ENCODE measurements at places on chromosomes 12 and 14.
A peak's percentile ranks its signal among the peaks of the same experiment; 100 is the strongest.

DNA sequence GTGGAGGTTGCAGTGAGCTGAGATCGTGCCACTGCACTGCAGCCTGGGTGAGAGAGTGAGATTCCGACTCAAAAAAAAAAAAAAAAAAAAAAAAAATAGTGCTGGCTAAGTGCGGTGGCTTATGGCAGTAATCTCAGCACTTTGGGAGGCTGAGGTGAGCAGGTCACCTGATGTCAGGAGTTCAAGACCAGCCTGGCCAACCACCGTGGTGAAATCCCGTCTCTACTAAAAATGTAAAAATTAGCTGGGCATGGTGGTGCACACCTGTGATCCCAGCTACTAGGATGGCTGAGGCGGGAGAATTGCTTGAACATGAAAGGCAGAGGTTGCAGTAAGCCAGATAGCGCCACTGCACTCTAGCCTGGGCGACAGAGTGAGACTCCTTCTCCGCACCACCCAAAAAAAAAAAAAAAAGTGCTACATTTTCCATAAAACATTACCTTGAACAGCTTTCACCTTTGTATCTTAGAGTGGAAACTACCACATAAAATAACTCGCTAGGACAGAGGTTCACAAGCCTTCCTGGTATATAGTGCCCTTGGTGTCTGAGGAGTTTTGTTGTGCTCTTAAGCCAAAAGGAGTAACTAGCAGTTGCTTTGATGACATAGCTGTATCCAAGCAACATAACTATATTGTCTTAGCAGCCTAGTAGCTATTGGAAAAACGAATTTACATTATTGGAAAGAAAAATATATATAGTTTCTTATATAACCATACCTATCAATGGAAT is 11.1 kb downstream of the PTGES3 start:
- no peak for DNase-seq

- no peak for DNase-seq
Measured at GRCh38 chr12:91413581-91414546, 231.2 kb upstream of the DCN start.

DNA sequence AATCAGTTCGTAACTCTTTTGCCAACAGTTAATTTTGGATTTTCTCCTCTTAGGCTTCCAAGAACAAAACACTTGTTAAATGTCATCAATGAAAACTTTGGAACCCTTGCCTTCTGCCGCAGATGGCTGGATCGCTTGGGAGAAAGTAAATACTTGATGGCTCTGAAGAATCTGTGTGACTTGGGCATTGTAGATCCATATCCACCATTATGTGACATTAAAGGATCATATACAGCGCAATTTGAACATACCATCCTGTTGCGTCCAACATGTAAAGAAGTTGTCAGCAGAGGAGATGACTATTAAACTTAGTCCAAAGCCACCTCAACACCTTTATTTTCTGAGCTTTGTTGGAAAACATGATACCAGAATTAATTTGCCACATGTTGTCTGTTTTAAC is 37.7 kb downstream of the USP44 start:
- DNase-seq: no peak

DNA sequence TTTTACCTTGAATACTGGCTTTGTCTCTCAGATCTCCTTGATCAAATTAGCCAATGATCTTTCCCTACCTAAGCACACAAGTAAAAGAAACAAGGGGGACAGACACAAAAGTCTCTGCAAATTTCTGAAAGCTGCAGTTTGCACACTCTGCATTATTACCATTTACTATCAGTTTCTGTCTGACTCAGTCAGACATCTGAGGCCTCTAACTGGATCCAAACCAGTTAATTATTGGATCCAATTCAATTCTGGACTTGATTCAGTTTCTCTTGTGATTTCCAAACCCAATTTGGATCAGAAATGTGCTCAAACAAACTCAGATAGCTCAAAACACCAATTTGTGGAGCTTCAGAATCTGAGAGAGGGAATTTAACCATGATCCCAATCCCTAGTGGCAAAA is 16.6 kb downstream of the SSTR1 start:
- no peak for DNase-seq

DNA sequence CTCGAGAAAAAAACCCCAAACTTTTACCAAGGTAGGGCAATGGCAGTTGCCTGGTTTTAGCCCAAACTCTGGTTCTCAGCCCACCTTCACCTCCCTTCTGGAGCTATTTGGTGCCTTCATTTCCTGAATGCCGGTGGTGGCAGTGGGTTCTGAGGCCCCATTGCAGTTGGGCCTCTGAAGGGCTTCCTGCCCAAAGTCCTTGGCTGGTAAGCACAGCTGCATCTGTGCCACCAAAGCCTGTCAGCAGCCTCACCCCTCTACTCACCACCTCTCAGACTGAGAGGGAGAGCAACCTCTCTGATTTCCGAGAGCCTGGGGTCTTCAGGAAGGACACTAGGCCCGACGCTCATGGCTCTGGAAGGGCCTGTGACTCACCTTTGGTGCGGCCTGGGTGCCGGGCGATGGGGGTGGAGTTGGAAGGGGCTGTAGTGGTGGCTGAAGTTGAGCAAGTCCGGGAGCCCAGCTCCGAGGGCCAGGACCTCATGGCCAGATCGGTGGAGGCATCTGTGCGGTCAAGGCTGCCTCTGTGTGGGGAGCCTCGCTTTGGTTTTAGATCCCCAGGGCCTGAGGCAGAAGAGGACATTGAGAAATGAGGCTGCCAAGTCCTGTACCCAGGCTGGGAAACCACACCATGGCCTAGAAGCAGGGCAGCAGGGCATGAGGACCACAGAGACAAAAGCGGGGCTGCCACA is 38.6 kb upstream of the GPR68 start:
- no peak for DNase-seq

GRCh38 chr14:85317491-85318021 is 212.4 kb upstream of the FLRT2 start:
- no peak for DNase-seq

GRCh38 chr14:68379510-68380328 is 413.1 kb downstream of the ZFP36L1 start:
- peak; percentile 53 for DNase-seq

- DNase-seq: no peak
Measured at GRCh38 chr14:71523630-71524319, 408.5 kb upstream of the RGS6 start.

- no peak for DNase-seq
Measured at GRCh38 chr12:92156139-92156538, 10.5 kb upstream of the BTG1 start.

- DNase-seq: no peak
Measured at GRCh38 chr12:110844551-110845338, 2.0 kb upstream of the CCDC63 start.

DNA sequence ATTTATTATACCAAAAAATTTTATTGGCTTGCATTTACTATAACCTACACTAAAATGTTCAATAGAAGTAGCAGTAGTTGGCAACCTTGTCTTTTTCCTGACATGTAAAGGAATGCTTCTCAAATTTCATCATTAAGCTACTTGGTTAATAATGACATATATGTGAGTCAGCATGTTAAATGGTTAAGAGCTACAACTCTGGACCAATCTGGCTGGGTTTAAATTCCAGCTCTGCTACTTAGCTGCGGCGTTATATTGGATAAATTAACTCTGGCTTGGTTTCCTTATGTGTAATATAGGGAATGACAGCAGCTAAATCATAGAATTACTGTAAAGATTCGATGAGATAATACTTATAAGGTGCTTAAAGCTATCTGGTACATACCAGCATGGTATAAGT is 53.7 kb upstream of the OTOGL start:
- no peak for DNase-seq

Data from CD4-positive, alpha-beta T cell treated with Interleukin-15 for 4 hours (primary cell).